ENCODE measurements at places on chromosomes 3 and 15.

- DNase-seq, result no peak
Measured at GRCh38 chr3:140341817-140342403, 336.0 kb upstream of the TRIM42 start.

GRCh38 chr3:126380011-126380768, 14.5 kb upstream of the CFAP100 start:
- DNase-seq, result no peak

- no peak for DNase-seq
Measured at GRCh38 chr3:33803252-33803651, 4.8 kb downstream of the PDCD6IP start.

DNA sequence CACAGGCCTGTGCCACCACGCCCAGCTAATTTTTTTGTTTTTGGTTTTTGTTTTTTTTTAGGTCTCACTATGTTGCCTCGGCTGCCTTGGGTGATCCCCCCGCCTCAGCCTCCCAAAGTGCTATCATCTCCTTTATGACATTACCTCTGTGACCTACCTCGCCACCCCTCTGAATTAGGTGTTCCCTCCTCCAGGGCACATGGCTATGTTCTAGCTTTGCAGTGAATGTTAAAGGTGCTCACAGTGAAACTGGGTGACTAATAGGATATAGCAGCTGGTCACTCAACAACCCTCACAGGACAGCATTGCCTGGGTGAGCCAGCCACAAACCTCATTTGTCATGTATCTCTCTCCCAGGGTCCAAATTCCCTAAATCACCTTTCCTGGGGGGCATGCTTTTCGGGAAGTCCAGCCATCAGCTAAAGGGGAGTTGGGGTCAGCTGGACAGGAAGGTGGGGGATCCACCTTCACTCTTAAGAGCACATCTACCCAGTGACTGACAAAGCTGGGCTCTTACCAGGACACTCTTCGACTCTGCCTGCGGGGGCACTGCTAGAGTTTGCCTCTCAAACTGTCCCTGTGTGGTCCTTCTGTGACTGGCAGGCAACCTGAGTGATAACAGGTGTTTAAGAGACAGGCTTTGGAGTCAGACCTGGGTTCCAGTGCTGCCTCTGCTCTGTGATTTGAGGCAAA, 1.6 kb upstream of the TTLL3 start:
- no peak for DNase-seq

DNA sequence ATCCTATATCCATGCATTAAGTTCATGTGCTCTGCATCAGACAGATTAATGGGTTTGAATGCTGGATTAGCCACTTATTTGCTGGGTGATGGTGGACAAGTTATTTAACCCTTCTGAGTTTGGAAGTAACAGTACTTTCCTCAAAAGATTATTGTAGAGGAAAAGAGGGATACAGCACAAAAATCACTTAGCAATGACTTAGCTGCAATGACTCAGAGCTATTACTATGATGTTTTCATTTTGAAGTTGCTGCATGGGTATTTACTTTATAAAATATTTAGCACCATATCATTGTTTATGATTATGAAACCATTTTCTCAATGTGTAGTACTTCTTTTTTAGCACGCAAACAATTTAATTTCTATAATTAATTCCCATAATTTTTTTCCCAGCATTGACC, 248.4 kb downstream of the MYRIP start:
- DNase-seq, result no peak

DNA sequence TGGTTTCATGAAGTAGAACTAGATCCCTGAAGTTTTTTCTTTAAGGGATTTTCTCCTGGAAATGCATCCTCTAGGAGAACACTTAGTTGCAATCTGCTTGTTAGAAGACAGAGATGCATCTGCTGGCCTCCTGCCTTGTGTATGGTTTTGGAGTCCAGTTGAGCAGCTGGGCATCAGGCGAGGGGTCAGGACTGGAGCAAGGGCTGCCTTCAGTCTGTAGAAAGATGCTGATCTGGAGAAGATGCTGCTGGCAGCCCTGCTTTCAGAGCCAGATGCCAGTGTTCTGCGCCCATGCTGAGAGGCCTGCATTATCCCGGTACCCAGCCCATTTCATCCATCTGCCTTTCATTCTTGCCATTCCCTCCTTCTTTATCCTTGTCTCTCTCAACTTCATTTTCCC, 77.4 kb downstream of the CHCHD6 start:
- DNase-seq, result no peak

DNA sequence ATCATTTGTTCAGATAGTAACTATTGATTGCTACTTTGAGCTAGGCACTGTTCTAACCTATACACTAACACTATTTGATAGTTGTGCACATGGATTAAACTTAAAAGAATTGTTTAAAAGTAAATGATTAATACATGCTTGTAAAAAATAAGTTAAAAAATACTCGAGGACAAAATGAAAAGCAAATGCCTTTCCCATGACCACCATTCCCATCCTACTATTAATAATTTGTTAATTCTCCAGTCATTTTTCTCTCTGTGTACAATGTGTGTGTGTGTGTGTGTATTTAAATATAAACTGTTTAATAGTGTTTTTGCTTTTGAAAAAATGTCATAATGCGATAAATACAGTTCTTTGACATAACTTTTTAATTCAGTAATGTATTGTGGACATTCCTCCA, 78.7 kb upstream of the KCNMB2 start:
- DNase-seq, result no peak

DNA sequence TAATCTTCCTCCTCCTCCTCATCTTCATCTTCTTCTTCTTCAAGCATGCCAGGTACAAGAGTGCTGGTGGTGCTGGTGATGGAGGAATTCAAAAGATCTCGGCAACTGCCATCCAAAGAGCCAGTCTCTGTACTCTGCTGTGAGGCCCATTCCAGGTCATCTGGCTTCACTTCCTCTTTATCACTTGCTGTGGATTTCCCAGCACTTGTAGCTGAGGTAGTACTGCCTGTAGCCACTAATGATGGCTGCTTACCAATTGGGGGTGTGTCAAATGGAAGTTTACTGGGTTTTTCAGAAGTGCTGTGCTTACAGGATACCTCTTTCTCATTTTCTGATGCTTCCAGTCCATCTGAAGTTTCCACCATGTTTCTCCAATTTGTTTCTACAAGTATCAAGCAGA, 28.8 kb upstream of the SHC4 start:
- DNase-seq, result no peak

DNA sequence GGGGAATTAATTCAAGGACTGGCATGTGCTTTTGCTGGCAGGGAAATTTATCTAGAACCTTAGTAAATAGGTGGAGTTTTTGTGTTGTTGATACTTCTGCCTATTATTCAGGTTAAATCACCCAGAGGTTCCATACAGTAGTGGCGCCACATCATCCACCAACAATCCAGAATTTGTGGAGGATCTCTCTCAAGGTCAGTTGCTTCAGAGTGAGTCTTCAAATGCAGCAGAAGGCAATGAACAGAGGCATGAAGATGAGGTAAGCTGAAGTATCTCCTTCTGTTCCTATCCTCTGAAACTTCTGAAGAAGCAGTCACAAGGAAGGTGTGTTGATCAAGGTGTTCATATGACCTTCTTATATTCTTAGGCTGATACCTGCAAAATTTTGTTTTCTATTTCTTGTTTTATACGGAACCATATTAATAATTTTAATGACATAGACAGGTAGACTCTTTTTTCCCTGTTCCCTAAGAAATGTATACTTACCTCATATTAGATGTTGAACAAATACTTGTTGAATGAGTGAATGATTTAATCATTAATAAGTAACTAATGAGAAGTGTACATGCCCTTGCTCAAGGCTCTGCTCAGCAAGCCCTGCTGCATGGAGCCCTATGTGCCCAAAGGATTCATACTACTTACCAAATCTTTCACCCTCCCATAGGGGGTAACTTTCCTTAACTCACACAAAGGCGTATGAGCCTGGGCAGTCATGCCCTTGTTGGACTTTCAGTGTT, 43.6 kb downstream of the HMG20A start:
- no peak for DNase-seq

- no peak for DNase-seq
Measured at GRCh38 chr3:131370935-131371687, 10.5 kb upstream of the NUDT16 start.

DNA sequence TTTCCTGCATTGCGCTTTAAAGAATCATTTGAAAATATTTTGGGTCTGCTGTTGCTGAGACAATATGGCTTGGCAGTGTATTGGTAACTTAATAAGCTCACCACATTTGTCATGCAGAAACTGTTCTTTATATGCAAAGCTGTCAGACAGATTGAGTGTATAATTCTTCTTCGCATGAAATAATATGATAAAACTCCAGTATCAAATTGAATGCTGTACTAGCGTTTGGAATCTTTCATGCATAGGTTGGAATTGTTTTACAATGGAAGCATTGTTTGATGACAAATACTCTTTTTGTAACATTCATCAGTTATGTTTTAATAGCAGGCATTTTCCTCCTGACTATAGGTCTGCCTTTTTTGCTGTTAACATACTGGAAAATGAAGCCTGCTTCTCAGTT, 53.8 kb downstream of the RBMS3 start:
- DNase-seq, result no peak

DNA sequence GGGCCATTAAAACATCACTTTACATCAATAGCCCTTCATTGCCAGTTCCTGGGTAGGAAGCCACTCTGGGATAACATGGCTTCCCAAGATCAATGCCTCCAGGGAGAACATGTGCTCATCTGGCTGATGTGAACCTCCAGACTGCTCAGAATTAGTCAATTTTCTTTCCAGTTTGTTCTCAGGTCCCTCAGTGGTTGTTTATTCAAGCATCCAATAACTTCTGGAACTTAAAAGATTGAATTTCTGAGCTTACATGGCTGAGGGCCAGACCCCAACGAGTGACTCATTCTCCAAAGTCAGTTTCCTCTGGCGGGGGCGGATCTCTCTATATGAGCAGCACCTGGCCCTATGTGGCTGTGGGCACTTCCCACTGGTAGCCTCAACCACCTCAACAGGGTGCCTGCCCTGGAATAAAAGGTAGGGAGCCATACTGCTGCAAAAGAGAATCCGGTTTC, 34.0 kb downstream of the LYZL4 start:
- no peak for DNase-seq

GRCh38 chr3:143472731-143473523, 353.4 kb downstream of the CHST2 start:
- DNase-seq, result no peak

- DNase-seq, result no peak
Measured at GRCh38 chr15:61644550-61644949, 415.4 kb upstream of the RORA start.

DNA sequence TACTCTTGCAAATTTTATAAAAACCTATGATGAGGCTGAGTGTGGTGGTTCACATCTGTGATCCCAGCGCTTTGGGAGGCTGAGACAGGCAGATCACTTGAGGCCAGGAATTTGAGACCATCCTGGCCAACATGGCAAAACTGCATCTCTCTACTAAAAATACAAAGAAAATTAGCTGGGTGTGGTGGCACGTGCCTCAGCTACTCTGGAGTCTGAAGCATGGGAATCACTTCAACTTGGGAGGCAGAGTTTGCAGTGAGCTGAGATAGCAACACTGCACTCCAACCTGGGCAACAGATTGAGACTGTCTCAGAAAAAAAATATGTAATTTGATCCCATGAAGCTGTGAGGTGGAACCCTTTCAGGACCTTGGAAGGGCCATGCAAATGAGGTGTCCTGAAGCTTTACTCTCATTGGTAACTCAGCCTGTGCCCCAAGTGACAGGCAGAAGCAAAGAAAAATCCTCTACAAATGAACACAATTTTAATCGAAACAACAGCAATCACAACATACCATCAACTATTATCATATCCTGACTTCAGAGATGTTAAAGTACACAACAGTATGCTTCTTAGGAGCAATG, 84.6 kb upstream of the CDV3 start:
- DNase-seq, result no peak

DNA sequence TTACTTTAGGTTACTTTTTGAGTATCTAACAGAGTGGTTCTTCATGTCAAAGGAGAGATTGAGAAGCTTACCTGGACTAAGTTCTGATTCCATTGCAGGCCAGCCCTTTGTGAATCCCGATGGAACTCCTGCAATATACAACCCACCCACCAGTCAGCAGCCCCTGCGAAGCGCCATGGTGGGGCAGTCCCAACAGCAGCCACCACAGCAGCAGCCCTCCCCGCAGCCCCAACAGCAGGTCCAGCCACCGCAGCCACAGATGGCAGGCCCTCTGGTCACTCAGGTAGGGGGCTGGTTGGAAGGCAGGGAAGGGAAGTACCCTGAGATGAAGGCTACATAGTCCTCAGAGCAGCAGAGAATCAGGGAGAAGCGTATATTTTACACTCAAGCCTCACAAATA, 97.8 kb downstream of the ARPP21 start:
- no peak for DNase-seq

DNA sequence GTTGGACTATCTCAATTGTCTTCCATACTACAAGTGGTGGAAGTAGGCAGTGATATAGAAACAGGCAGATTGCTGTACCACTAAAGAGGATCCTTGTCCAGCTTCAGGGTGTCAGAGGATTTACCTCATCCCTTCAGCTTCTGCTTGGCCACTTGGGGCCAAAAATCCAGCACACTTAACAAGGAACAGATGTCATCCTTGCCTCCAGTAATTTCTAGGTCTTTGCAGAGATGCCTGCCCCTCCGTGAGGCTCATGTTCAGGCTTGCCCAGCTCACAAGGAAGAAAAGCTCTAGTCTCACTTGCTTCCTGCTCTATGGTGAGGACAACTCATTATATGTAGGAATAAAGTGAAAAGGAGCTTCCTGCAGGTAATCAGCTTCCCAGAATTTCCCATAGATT, 510.3 kb downstream of the EPHA3 start:
- DNase-seq, result no peak

- DNase-seq, result no peak
Measured at GRCh38 chr3:22729981-22730380, 473.1 kb upstream of the UBE2E2 start.

DNA sequence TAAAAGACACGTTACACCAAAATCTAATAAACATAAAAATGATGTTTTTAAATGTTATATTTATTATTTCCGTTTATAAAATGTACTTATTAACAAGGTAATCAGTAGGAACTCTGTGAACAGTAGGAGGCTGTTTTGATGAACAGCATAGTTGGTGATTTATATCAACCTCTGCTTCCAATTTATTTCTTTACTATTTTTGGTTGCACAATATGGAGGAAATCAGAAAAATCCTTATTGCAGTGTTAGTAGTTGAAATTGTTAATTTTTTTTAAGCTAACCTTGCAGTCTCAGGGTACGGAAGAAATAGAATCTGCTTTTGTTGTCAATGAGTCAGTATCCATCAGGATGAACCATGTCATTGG, 5.0 kb upstream of the SNX22 start:
- no peak for DNase-seq

All from NCI-H187 (cell line).